ENCODE measurements at places on chromosomes 2 and 18.

- DNase-seq = no peak
Measured at GRCh38 chr2:26245810-26246209, 1.1 kb downstream of the HADHB start.

DNA sequence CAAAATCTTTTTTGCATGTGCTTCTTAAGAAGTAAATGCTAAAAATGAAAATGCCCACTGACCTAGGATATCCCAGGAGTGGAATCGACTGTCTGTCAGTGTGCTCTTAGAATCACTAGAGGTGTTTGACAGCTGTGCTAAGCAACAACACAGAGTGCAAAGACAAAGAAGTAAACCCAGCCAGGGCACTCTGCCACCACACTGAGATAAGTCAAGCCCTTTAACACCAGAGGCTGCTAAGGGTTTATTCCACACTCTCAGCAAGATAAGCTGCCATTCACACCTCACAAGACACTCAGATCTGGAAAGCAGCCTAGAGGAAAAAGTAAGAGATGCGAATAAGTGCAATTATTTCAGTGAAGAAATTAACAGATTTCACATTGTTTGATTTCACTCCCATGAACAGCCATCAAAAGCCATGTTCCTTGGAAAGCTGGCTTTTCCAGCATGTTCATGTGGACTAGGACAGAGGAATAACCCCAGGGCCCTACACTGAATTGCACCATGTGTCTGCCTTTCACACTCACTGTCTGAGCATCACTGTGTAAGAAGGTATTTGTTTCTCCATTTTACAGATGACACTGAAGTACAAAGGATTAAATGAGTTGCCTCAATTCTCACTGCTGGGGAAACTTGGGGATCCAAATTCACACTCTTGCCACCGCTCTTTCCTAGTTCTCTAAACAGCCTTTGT lies 6.0 kb upstream of the BMP10 start:
- no peak for DNase-seq

GRCh38 chr2:120692691-120693090 lies 43.0 kb upstream of the GLI2 start:
- no peak for DNase-seq

DNA sequence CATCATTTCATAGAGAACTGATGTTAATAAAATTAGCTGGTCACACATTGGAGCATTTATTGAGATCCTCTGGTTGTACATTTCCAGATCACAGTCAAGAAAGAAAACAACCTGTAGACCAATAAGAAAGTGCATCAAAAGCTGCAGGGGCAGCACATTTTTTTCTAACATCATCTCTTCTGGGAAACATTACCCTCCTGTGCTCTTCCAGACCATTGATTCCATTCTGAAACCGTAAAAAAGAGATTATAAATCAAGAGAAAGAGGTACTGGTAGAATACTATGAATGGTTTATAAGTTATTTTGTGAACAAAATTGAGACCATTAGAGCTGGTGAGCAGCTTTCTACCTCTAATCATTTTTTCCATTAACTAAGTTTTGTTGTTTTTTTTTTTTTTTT lies 1548.2 kb upstream of the CELF4 start:
- DNase-seq = no peak

GRCh38 chr18:37395631-37396030 lies 170.0 kb downstream of the CELF4 start:
- no peak for DNase-seq

- DNase-seq = no peak
Measured at GRCh38 chr2:7709907-7710306, 792.7 kb downstream of the RNF144A start.

DNA sequence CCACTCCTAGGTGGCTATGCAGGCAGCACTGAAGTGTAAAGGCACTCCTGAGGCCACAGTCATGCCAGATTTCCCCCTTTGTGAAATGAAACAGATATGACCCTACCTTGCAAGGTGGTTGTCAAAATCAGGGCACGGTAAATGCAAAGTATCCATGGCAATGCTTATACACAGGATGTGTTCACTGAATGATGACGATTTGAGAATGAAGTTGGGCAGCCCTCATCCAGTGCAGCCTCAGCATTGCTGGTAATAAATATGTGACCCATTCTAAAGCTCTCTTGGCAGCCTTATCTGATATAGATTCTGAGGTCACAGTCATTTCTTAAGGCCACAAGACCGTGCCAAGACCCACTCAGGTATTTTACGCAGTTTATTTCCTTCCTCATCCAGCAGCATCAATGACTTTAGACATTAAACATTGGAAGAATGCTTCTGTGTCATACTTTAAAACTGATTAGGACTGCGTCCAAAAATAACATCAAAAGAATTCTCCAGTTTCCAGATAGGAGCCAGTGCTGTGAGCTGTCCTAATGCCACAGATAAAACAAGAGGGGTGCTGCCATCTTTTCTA lies 125.5 kb upstream of the SERTAD2 start:
- no peak for DNase-seq

GRCh38 chr2:101477556-101477955 lies 2.6 kb upstream of the RFX8 start:
- no peak for DNase-seq

DNA sequence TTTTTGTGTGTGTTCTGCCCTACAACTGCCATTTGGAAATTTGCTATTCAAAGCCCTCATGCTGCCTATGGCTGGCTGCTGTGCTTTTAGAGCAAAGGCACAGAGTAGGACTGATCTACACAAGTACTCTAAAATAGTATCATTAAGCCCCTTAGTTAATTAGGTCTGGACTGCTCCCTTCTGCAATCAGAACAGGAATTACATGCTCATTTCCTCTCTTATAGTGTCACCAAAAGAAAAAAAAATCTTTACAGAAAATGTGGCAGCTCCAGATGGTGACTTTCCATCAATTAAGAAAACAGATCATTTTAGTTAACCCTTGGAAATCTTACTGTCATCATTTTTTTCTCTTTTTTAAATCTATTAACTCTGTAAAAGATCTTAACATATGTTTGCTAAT lies 337.5 kb downstream of the RIT2 start:
- no peak for DNase-seq

DNA sequence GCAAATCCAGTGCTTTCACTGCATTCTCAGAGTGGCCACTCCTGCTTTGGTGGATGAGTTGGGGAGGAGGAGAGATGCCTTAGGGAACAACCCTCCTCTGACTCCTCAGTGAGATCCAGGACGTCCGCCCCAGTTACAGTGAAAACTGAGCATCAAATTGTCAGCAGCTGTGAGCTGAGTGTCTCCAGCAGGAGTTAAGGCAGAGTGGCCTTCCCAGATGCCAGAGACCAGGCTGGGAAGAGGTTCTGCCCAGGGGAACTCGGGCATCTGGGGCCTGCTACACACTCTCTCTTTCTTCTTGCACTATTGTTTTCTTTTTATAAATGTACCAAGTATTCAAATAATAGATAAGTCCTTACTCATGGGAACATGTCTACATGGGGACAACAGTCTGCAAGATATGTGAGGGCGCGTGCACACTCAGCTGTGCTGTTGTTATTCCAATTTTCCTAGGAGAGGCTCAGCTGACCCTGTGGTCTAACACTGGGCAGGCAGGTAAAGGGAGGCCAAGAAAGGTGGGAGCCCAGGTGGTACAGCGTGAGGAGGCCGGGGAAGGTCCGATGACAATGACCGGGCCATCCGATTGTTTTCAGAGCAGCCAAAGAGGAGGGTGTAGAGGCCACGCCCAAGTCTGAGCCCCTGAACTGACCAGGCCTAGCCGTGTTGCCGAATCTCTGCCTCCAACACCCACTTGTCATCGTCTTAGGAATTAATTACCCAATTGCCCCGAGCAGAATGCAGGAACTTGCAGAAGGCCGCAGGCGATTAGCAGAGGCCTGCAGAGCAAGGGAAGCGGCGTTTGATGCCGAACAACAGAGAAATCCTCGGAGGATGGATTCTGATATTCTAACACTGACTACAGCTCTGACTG lies 166.9 kb downstream of the ANAPC1 start:
- no peak for DNase-seq

DNA sequence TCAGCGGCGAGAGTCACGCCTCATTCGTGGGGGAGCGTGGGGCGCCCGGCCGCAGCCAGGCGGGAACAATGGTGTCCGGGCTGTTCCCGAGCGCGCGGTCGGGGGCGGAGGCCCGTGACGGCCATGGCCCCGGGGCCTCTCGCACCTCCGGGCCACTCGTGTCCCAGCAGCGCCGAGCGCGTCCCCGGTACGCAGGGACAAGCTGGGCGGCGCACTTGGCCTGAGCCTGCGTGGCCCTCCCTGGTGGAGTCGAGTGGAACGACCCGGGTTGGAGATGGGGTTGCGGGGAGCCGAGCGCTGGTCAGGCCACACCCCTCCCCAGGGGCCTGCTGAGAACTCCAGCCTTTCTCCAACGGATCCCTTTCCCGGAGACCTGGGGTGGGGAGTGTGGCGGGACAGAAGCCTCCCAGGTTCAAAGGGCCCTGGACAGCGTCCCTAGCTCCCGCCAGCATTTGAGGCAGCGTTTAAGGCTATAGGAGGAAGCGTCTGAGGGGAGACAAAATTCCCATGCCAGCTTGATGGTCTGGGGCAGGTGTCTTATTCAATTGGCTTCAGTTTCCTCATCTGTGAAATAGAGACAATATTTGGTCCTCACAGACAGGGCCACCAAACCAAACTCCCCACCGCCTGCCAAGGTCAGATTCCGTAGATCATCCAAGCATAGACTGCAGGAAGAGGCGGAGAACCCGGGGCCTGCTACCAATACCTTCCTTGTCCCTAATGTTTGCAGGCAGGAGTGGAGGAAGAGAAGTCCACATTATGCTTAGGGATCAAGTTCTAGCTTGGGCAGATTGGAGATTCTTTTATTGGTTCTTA lies 553 bp downstream of the CNDP2 start:
- DNase-seq = peak; percentile 4

- DNase-seq = no peak
Measured at GRCh38 chr2:44283116-44283666, 7.9 kb downstream of the SLC3A1 start.

GRCh38 chr2:144517866-144518747 lies 1.8 kb downstream of the ZEB2 start:
- DNase-seq = no peak

GRCh38 chr2:26692279-26692896 lies at the start of gene KCNK3:
Gene KCNK3 (plus strand): TSS chr2:26692722. CDS start chr2:26692876, 154 bp downstream.
- DNase-seq = peak; percentile 11

GRCh38 chr2:237824085-237824484 lies 25.5 kb downstream of the RBM44 start:
- no peak for DNase-seq

GRCh38 chr2:223046470-223047040 lies 5.4 kb upstream of the KCNE4 start:
- DNase-seq = no peak

DNA sequence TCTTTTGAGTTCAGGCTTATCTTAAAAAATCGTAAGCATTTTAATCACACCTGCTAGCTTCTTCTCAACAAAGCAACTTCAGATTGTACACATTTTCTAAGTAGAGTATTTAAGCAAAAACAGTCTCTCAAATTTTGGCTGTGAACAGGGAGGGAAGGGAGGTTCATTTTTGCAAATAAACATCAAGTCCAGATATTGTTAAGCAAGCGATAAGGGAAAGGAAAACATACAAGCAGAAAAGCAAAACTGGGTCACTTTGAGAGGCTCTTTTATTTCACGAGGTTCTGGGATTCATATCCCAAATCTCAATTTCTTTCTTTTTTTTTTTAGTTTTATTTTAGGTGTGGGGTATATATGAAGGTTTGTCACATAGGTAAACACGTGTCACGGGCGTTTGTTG lies 79.9 kb downstream of the SLC25A12 start:
- no peak for DNase-seq

GRCh38 chr2:143802242-143802641 lies 673.0 kb downstream of the ARHGAP15 start:
- no peak for DNase-seq

GRCh38 chr18:28510210-28510609 lies 333.3 kb upstream of the CDH2 start:
- DNase-seq = no peak

DNA sequence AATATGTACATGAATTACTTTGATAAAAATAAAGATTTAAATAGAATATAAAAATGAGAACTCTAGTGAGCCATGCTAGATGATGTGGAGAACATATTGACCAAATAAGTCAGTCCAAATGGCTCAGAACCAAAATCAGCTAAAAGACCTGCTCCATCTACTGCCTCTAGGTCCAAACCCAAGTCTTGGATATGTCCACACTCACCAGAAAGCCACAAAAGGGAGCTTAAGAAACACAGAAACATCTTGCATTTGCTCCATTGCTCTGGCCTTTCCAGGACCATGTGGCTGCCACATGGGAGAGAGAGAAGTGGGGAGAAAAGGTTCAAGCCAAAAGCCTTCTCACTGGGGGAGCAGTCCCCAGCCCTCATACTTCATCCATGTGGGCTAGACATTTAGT lies 272.5 kb downstream of the DYSF start:
- no peak for DNase-seq

DNA sequence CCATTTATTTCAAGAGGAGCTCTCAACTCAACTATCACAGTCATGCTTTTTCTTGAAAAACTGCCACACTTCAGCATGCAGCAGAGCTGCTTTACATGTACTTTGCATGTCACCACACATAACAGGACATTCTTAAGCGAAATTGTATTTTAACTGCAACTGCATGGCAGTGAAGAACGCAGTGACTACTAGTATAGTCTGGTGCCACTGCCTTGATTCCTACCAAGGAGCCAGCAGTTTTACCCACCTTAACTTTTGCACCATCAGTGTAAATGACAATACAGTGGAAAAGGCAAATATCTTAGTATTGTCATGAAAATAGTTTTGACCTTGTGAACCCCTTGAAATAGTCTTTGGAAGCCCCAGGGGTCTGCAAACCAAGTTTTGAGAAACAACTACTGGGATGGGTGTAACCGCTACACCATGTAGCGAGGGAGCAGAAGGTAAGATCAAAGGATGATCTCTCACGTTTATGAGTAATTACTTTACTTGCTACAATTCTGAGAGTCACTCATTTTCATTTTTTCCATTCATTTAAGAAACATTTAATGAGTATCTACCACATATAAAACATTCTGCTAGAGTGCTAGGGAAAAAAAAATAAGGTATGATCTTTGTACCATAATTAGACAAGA lies 32.3 kb upstream of the MPP4 start:
- DNase-seq = no peak

GRCh38 chr18:12345491-12346239 lies 31.4 kb downstream of the AFG3L2 start:
- no peak for DNase-seq

- DNase-seq = no peak
Measured at GRCh38 chr2:118918017-118918416, 24.0 kb upstream of the MARCO start.

DNA sequence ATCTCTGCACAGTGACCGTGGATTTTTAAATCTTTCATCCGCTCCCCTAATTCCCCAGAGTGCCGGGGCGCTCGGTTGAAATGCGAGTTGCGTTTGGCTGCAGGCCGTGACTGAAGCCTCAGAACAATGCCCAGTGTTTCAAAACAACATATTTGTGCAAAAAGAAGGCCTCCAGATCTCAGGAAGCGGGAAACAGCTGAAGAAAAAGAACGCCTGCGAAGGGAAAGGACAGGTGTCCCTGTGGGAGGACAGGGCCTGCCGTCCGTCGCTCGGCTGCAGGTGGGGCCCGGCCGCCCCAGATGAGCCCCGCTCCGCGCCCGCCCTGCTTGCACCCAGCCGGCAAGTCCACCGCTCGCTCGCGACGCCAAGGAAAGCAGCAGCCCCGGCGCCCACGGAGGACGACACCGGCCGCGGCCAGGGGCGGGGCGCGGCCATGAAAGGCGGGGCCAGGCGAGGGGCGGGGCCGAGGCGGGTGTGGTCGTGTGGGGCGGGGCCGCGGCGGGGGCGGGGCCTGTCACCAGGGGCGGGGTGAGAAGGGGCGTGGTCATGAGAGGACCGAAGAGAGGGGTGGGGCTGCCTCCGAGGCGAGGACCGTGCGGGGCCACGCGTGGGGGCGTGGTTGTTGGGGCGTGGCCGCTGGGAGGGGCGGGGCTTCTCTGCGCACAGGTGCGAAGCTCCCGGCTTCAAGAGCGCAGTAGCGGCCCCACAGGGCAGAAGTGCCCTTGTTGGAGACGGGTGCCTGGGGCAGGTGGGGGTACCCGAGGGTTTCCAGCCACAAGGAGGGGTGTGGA lies 17.6 kb upstream of the BOK start:
- DNase-seq = peak; percentile 40

All from activated CD8-positive, alpha-beta memory T cell treated with anti-CD3 and anti-CD28 coated beads for 1 hour (primary cell).